HCT116 (cell line): ENCODE measurements at places on chromosomes 3 and 15. TPM values are rescaled to one million over a fixed set of nuclear protein-coding genes. Genes with fewer than 3 reads are reported as not detected.

- no peak overlapping the region for H3K4me3 ChIP-seq
- no peaks in the 10 kb centered on the region for H3K36me3 ChIP-seq
- no peak overlapping the region for H3K27ac ChIP-seq
- H3K4me1 ChIP-seq, result no peaks in the 10 kb centered on the region
Measured at GRCh38 chr3:18946524-18946923, 201.8 kb upstream of the KCNH8 start.

The EPHB1 gene
- total RNA-seq, result 0.86 TPM

The PAQR5 gene
- total RNA-seq, result 34.0 TPM

The BNIP2 gene
- total RNA-seq, result 53.1 TPM

The COL6A6 gene
- total RNA-seq, result not detected

DNA sequence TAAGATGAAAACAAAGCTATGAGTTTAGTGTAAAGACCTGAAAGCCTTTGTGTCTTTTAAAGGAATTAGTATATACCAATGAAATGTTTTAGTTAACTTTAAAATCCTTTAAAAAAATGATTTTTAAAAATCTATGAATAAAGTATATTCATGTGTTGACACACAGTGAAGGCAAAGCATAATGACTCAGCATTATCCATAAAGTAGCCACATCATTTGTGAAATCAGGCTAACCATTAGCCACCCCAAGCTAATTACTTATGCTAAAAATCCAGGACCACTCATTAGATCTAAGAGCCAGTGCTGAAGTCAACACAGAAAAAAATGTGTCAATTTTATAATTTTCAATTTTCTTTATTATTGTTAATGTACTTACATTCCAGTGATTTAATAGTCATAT, 310.2 kb downstream of the TBC1D5 start:
- no peaks in the 10 kb centered on the region for H3K36me3 ChIP-seq
- DNase-seq, result no peak
- no peak overlapping the region for H3K27ac ChIP-seq
- H3K4me1 ChIP-seq, result no peaks in the 10 kb centered on the region
- H3K4me3 ChIP-seq, result no peak overlapping the region
- no peaks in the 10 kb centered on the region for H3K27me3 ChIP-seq

DNA sequence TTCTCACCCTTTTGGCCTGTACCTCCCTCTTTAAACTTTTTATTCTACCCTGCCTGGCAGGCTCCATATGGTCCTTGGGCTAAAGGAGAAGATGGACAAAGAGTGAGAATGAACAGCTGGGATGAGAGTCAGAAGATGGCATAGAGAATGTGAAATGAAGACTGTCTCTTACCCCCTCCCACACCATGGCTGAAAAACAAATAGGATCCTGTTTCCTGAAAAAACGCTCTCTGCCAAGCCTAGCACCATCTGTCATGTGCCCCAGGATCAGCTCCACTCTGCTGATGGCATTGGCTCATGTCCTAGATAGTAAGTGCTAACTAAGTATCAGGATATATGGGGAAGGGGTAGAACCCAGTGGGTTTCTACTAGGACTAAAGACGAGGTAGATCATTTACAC, 238.6 kb downstream of the MEX3B start:
- peaks cover 7% of the 10 kb centered on the region; the same call in 1 of the 2 replicates for H3K27me3 ChIP-seq
- no peak overlapping the region for H3K27ac ChIP-seq
- no peak for DNase-seq
- H3K4me1 ChIP-seq, result no peaks in the 10 kb centered on the region
- H3K4me3 ChIP-seq, result no peak overlapping the region
- no peaks in the 10 kb centered on the region for H3K36me3 ChIP-seq

DNA sequence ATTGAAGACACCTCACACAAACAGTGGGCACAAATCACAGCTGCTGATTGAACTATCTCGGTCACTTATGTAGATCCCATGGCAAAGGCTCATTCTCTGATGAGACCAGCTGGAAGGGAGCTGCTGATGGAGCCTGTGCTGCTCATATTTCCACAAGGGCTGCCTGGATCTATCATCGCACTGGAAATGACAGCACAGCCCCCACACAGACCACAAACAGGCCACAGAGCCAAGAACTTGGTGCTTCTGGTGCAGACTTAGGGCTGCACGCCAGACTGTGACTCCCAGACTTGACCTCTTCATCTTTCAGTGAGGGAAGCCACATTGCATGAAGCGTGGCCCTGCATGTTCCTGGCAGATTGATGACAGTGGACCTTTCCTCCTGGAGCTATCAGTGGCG, 197.6 kb downstream of the MINAR1 start:
- no peak for DNase-seq
- peaks cover 29% of the 10 kb centered on the region for H3K27me3 ChIP-seq
- no peaks in the 10 kb centered on the region for H3K36me3 ChIP-seq
- no peak overlapping the region for H3K27ac ChIP-seq
- no peak overlapping the region for H3K4me3 ChIP-seq
- no peaks in the 10 kb centered on the region for H3K4me1 ChIP-seq

- H3K27ac ChIP-seq, result no peak overlapping the region
- H3K27me3 ChIP-seq, result no peaks in the 10 kb centered on the region
- H3K4me3 ChIP-seq, result peak overlapping the region; percentile 30
- no peaks in the 10 kb centered on the region for H3K36me3 ChIP-seq
- peaks cover 7% of the 10 kb centered on the region for H3K4me1 ChIP-seq
Measured at GRCh38 chr15:41546851-41547786, 3.1 kb upstream of the RPAP1 start.

GRCh38 chr3:123194552-123194951, 7.2 kb upstream of the SEC22A start:
- H3K27me3 ChIP-seq, result no peaks in the 10 kb centered on the region
- no peak overlapping the region for H3K27ac ChIP-seq
- peak; percentile 22 for DNase-seq
- H3K4me1 ChIP-seq, result no peaks in the 10 kb centered on the region
- H3K4me3 ChIP-seq, result no peak overlapping the region

The SYNPR gene
- total RNA-seq, result not detected

The CTXN2 gene
- total RNA-seq, result not detected

The CYP19A1 gene
- not detected for total RNA-seq

The CRTAP gene
- total RNA-seq, result 104 TPM

- peaks cover 3% of the 10 kb centered on the region; the same call in 1 of the 2 replicates for H3K4me1 ChIP-seq
- no peak overlapping the region for H3K4me3 ChIP-seq
- H3K27ac ChIP-seq, result no peak overlapping the region
- H3K27me3 ChIP-seq, result no peaks in the 10 kb centered on the region
- no peak for DNase-seq
Measured at GRCh38 chr3:149356630-149357029, 20.8 kb downstream of the TM4SF1 start.

- H3K27ac ChIP-seq, result no peak overlapping the region
- peaks cover 7% of the 10 kb centered on the region; the same call in 1 of the 2 replicates for H3K27me3 ChIP-seq
- no peaks in the 10 kb centered on the region for H3K36me3 ChIP-seq
- no peak for DNase-seq
Measured at GRCh38 chr3:46481636-46482035, 16.1 kb upstream of the RTP3 start.

DNA sequence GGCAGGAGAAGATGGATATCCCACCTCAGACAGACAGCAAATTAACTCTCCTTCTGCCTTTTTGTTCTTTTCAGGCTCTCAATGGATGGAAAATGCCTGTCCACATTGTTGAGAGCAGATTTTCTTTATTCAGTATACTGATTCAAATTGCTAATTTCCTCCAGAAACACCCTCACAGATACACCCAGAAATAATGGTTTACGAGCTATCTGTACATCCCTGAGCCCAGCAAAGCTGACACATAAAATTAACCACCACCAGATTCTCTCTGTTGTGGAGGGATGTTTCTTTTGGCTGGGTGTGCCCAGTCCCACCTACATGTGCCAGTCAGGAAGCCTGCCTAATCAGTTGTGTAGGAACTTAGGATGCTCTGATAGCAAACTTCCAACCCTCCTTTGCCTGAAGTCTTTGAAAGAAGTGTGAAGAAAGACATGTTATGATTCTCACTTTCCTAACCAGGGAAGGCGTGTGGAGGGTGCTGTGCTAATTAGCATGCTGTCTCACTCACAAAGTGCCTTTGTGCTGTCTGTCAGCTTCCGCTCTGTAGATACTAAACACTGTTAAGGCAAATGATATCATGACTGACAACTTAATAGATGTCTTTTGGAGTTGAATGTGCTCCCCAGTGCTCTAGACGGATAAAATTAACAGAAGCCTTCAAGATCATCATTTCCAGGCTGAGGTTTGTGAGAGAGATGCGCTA, 208.5 kb downstream of the CLSTN2 start:
- DNase-seq, result no peak
- no peak overlapping the region for H3K4me3 ChIP-seq
- no peaks in the 10 kb centered on the region for H3K4me1 ChIP-seq
- peaks cover 66% of the 10 kb centered on the region for H3K27me3 ChIP-seq

DNA sequence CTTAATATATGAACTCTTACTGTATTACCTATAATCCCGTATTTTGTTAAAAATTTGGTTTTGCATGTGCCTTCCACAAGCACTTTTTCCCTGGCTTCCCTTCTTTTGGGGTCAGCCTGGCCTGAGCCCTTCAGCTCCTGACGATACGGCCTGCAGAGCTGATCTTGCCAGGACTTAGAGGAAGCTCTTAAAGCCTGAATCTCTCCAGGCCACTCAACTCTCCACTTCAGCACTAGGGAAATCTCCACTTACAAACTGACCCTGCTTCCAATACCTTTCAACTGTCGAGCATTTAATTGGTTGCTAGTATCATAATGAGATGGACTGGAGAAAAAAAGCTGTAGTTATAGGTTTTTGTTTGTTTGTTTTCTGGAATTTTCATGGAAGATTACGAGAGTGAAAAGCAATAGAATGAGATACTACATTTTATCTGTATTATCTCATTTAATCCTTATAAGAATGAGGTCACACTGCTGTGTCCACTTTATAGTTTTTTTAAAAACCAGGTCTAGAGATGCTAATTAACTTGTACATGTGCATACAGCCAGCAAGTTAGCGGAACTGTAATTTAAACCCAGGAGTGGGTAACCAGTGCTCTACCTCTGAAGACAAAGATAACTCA, 54.8 kb downstream of the ZBTB38 start:
- no peak overlapping the region for H3K4me3 ChIP-seq
- H3K4me1 ChIP-seq, result no peaks in the 10 kb centered on the region
- DNase-seq, result no peak
- H3K36me3 ChIP-seq, result no peaks in the 10 kb centered on the region

- no peaks in the 10 kb centered on the region for H3K27me3 ChIP-seq
- H3K27ac ChIP-seq, result no peak overlapping the region
- H3K4me1 ChIP-seq, result peaks cover 21% of the 10 kb centered on the region
- H3K4me3 ChIP-seq, result no peak overlapping the region
- no peak for DNase-seq
Measured at GRCh38 chr3:46660543-46661523, 32.6 kb downstream of the ALS2CL start.

- H3K36me3 ChIP-seq, result no peaks in the 10 kb centered on the region
- H3K4me1 ChIP-seq, result peaks cover 25% of the 10 kb centered on the region
- no peak overlapping the region for H3K4me3 ChIP-seq
- H3K27me3 ChIP-seq, result no peaks in the 10 kb centered on the region
Measured at GRCh38 chr3:156808025-156808424, 18.1 kb upstream of the LEKR1 start.

- peaks cover 3% of the 10 kb centered on the region; the same call in 1 of the 2 replicates for H3K27me3 ChIP-seq
- H3K4me3 ChIP-seq, result no peak overlapping the region
- H3K4me1 ChIP-seq, result no peaks in the 10 kb centered on the region
Measured at GRCh38 chr15:93454788-93455187, 365.8 kb upstream of the RGMA start.

The MYH15 gene
- total RNA-seq, result 11.2 TPM

DNA sequence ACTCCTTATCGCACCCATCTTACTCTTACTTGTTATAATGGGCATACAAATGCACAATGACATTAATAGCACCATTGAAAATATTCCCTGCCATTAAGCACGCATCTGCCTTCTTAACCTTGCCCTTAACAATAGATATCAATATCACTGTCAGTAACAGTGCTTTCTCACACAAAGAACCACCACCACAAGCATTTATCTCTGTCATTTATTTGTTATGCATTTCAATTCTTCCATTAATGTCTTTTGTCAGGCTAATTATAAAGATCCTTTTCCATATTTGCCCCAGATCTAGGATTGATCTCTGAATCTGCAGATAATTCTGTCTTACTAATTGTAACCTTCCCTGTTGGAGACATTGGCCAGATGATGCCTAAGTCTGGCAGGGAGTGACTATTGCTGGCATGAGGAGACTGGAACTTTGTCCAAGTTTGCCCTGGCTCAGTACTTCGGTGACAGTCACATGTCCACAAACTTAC, 419.6 kb upstream of the TGFBR2 start:
- no peaks in the 10 kb centered on the region for H3K27me3 ChIP-seq
- no peaks in the 10 kb centered on the region for H3K36me3 ChIP-seq
- no peak overlapping the region for H3K4me3 ChIP-seq
- no peak overlapping the region for H3K27ac ChIP-seq

- DNase-seq, result no peak
- no peaks in the 10 kb centered on the region for H3K36me3 ChIP-seq
- no peak overlapping the region for H3K4me3 ChIP-seq
- H3K27me3 ChIP-seq, result no peaks in the 10 kb centered on the region
Measured at GRCh38 chr3:3798631-3799113, 559 bp upstream of the LRRN1 start.

DNA sequence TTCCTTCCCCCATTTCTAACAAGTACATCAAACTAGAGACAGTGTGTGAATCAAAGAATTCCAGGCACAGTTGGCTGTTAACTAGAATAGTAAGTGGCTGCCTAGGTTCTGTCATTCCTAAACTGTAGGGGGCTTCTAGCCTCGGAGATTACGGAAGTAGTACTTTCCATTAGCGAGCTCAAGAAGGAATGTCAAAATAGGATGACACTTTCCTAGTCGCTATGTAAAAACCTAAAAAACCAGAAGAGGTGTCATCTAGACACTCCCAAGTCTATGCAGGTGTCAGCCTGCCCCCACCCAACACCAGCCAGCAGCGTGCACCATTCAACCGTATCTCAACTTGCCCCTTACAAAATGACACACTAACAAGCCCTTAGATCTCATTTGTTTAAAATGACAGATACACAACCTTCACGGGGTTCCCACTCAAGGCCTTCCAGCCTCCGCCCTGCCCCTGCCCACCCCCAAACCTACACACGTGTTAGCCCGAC, 874 bp downstream of the INO80 start:
- H3K27me3 ChIP-seq, result no peaks in the 10 kb centered on the region
- peak; percentile 37 for DNase-seq
- no peaks in the 10 kb centered on the region for H3K36me3 ChIP-seq
- peak overlapping the region; percentile 99 for H3K27ac ChIP-seq
- H3K4me3 ChIP-seq, result peak overlapping the region; percentile 89

DNA sequence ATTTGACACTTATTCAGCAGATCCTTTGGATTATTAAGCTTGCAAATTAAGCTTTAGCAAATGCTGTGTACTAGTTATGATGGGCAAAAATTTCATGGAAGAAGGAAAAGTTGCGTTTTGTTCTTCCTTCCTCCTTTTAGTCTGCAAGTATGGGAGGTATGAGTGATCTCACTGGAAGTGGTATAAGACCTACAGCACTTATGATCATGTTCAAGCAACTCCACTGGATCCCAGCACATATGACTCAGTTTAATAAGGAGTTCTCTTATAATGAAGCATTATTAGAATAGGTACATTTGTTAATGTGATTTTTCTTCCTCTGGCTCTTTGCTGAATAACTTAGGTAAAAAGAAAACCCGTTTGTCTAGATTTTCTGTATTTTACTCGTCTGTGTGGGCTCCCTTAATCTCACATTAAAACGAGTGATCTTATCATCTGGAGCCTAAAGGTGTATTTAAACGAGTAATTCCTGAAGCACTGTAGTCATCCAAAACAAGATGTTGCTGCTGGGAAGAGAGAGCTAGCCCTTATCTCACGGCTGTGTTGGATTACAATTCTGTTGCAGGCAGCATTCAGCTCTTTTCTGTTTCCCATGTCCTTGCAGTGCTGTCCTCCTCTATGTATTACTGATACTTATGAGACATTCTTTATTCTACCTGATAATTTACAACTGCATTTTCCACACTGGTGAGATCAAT, 264.9 kb downstream of the GBE1 start:
- no peaks in the 10 kb centered on the region for H3K4me1 ChIP-seq
- no peak overlapping the region for H3K27ac ChIP-seq
- DNase-seq, result no peak
- no peaks in the 10 kb centered on the region for H3K27me3 ChIP-seq
- H3K36me3 ChIP-seq, result no peaks in the 10 kb centered on the region
